ENCODE measurements at places on chromosomes 4 and X. TPM values are rescaled to one million over a fixed set of nuclear protein-coding genes. Genes with fewer than 3 reads are reported as not detected.

DNA sequence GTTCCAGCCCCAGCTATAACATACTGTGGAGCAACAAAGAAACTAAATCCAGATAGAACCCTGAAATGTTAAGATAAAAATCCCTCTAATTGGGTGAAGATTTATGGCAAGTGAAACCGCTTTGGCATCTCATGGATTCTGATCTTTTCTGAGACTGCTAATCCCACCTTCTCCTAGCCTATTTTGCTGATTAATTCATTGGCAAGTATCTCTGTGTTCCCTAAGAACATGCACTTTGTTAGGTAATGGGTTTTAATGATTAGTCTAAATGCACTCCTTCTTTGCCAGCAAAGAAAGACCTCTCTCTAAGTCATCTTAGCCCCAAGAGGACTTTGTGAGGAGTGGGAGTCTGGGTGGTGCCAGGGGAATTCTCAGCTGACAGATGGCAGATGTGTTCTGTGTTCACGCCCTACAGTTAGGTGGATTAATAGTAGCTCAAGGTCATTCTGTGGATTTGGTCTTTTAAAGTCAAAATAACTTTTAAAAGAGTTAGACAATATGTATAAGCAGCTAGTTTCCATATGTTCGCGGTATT, 171.3 kb downstream of the UNC5C start:
- no peak overlapping the region for H3K27ac ChIP-seq
- H3K27me3 ChIP-seq = peaks cover 4% of the 10 kb centered on the region
- no peak overlapping the region for H3K4me3 ChIP-seq
- DNase-seq = no peak
- no peaks in the 10 kb centered on the region for H3K4me1 ChIP-seq

GRCh38 chr4:76960014-76960413, 10.5 kb downstream of the SEPTIN11 start:
- no peaks in the 10 kb centered on the region for H3K27me3 ChIP-seq
- H3K36me3 ChIP-seq = peaks cover 35% of the 10 kb centered on the region

DNA sequence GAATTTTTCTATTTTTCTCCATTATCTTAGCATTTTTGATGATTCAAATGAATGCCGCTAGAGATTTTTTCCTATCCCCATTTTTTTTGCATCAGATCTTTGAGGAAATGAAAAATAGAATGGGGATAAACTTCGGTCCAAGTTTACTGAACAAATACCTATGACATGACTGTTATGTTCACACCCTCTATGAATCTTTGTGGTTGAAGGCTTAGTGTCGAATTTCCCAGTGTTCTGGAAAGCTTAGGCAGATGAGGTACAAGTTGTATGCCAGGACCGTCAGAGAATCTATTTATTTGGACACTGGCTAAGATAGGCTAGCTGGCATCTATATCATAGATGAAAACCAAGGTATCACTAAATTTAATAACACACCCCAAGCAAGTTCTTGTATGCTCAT, 123.4 kb downstream of the SPCS3 start:
- no peak overlapping the region for H3K27ac ChIP-seq
- H3K4me3 ChIP-seq = no peak overlapping the region

DNA sequence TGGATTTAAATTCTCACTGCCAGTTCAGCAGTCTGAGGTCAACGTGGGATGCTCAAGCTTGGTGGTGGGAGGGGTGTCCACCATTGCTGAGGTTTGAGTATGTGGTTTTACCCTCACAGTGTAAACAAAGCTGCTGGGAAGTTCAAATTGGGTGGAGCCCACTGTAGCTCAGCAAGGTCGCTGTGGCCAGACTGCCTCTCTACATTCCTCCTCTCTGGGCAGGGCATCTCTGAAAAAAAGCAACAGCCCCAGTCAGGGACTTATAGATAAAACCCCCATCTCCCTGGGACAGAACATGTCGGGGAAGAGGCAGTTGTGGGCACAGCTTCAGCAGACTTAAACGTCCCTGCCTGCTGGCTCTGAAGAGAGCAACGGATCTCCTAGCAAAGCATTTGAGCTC, 14.9 kb upstream of the RRAGB start:
- no peak overlapping the region for H3K4me3 ChIP-seq
- no peak for DNase-seq
- no peaks in the 10 kb centered on the region for H3K36me3 ChIP-seq
- H3K4me1 ChIP-seq = no peaks in the 10 kb centered on the region

CT45A6 gene
- total RNA-seq = not detected

CNOT6L gene
- total RNA-seq = 28.6 TPM

F11 gene
- not detected for total RNA-seq
